NCI-H1105 (cell line): ENCODE measurements at places on chromosomes 6 and 20.

- DNase-seq: no peak
Observed at GRCh38 chr6:108651340-108652227, 90.9 kb downstream of the FOXO3 start.

DNA sequence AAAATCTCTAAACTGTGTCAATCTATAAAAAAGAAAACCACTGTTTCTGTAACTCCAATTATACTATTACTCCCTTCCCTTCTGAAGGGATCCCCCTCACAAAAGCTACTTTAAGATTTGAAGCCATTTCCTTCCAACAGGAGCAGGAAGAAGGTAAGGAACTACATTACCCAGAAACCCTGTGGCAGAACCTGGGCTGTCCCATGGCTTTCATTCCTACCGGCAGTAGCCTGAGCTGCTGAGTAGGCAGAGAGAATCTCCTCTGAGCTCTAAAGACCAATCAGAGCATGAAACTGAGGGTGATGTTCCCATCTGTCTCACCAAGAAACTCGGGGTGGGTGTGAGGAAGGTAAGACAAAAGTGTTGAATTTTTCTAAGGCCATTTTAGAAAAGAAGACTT, 108.0 kb upstream of the LRFN2 start:
- no peak for DNase-seq

DNA sequence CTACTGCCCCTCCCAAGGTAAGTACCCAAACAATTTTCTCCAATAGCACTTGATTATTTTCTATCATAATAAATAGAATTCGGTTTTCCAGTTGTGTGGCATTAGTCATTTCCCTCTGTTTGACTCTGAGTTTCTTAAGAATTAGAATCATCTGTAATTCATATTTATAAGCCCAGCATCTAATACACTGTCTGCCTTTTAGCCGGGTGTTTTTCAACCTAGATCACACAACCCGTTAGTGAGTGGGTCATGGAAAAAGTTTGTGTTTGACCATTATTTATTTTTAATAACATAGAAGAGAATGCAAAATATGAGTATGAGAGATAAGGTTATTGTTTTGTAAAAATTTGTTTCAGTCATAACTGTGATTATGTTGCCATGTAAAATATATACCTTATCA, 701.6 kb downstream of the RFPL4B start:
- DNase-seq: no peak

DNA sequence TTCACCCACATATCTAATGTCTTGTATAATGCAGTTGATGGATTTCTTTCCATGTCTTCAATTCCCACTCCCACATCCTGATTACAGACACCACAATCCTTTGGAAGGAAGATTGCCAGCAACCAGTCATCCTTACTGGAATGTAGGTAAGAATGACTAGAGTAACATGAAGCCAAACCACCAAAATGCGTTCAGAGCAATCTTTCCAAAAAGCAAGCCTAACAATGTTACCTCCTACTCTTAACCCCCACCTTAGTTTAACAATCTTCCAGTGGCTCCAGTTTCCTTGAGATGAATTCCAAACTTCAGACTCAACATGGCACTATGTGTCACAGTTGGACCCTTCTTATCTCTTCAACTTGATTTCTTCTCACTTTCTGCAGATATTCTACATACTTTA, 685.6 kb downstream of the DOK5 start:
- DNase-seq: no peak

DNA sequence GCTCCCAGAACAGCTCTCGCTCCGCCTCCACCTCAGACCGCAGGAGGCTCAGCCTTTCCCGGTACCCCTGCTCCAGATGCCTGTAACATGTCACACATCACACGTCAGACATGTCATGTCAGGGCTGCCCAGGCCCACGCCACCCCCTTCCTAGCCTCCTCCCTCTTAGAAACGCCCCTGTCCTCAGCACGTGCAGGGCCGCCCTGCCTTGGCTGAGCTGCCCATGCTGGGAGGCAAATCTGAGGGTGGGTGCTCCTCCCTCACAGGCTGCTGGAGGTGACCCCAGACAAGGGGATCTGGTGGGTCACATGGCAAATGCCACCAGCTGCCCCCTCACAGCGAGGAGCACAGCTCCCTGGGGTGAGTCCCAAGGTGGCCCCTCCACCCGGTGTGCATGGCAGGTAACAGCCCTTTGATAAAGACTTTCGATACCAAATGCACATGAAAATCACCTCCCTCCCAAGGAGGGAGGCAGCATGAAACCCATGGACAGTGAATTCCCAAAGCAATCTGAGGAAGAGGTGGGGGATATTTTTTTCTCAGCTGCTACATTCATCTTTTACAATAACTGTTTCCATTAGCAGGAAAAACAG, 84.1 kb downstream of the GINS1 start:
- no peak for DNase-seq

GRCh38 chr6:42418724-42419123, 33.0 kb downstream of the TRERF1 start:
- no peak for DNase-seq

- no peak for DNase-seq
Observed at GRCh38 chr20:41140226-41141133, 3.1 kb downstream of the PLCG1 start.

DNA sequence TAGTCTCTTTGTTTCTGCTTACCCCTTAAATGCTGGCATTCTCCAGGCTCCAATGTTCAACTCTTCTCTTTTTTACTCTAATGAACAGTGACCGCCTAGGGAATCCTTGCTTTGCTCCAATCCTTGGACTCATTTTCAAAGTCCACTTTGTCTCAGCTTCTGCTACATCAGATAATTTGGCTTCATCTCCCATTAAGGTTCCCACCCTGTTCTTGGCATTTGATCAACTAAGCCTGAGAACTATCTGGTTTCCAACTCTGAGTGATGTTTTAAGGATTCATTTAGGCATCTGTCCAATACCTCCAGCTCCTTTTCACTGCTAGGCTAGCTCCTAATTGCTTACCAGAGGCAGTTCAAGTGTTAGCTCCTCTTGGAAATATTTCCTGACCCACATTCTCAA, 64.9 kb downstream of the ME1 start:
- DNase-seq: no peak

- DNase-seq: no peak
Observed at GRCh38 chr6:143110572-143110971, 49.9 kb downstream of the AIG1 start.

GRCh38 chr6:134813146-134813545, 136.8 kb downstream of the ALDH8A1 start:
- no peak for DNase-seq

DNA sequence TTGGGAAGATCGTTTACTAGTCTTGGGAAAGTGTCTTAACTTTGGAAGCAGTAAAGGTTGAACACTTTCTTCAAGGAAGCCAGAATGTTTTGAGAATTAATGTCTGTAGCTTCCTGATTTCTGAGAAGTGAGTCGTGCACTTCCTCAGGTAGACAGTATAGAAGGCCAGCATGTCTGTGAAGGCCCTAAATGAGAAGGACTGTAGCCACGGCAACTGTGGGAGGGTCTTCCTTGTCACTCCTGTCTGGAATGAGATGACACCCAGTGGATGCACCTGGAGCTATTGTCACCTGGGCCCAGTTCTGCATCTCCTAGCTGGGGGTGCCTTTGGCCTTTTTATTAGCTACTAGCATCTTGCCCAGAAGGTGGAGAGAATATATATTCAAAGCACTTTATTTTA, 8.8 kb downstream of the STX16 start:
- no peak for DNase-seq
